HepG2 (cell line): ENCODE measurements at places on chromosomes 4 and X. TPM values are rescaled to one million over a fixed set of nuclear protein-coding genes. Genes with fewer than 3 reads are reported as not detected.

DNA sequence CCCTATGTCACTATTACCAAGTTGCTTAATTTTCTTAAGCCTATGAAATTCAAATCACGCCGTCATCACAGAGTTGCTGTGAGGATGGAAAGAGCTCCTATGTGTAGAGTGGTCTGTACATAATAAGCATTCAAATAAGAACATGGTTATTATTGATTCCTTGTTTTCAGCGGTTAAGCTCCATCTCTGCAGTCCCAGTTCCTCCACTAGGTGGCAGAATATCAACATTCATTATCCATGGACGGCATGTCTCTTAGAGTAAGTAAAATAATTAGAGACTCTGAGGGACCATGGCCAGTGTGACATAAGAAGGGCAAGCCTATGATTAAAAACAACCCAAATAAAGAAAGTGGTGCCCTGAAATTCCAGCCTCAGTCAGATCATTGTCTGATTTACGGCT is 132.5 kb upstream of the NHS start:
- DNase-seq, result peak; percentile 10
- no peak overlapping the region for H3K4me3 ChIP-seq
- H3K36me3 ChIP-seq, result no peaks in the 10 kb centered on the region

GRCh38 chr4:71356924-71357663 is 18.3 kb downstream of the SLC4A4 start:
- no peaks in the 10 kb centered on the region for H3K27me3 ChIP-seq
- no peaks in the 10 kb centered on the region for H3K36me3 ChIP-seq
- H3K27ac ChIP-seq, result no peak overlapping the region
- no peak overlapping the region for H3K4me3 ChIP-seq
- no peak for DNase-seq
- no peaks in the 10 kb centered on the region for H3K4me1 ChIP-seq

GRCh38 chrX:112654871-112655270 is 24.9 kb downstream of the LHFPL1 start:
- no peaks in the 10 kb centered on the region for H3K4me1 ChIP-seq
- no peak overlapping the region for H3K4me3 ChIP-seq
- H3K27me3 ChIP-seq, result no peaks in the 10 kb centered on the region
- no peak for DNase-seq

DNA sequence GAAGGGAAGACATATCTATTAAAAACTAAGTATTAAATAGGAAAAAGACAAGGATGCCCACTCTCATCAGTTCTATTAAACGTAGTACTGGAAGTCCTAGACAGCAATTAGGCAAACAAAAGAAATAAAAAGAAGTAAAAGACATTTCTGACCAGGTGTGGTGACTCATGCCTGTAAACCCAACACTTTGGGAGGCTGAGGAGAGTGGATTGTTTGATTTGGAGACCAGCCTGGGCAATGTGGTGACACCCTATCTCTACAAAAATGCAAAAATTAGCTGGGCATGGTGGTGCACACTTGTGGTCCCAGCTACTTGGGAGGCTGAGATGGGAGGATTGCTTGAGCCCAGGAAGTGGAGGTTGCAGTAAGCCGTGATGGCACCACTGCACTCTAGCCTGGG is 1071.8 kb downstream of the FAT4 start:
- no peak overlapping the region for H3K4me3 ChIP-seq
- no peak overlapping the region for H3K27ac ChIP-seq
- DNase-seq, result no peak
- H3K36me3 ChIP-seq, result no peaks in the 10 kb centered on the region
- no peaks in the 10 kb centered on the region for H3K27me3 ChIP-seq

SSX2B gene
- not detected in 2 replicates for polyA plus RNA-seq

GAK gene
- polyA plus RNA-seq, result 17.5 and 22.2 TPM in 2 replicates

DNA sequence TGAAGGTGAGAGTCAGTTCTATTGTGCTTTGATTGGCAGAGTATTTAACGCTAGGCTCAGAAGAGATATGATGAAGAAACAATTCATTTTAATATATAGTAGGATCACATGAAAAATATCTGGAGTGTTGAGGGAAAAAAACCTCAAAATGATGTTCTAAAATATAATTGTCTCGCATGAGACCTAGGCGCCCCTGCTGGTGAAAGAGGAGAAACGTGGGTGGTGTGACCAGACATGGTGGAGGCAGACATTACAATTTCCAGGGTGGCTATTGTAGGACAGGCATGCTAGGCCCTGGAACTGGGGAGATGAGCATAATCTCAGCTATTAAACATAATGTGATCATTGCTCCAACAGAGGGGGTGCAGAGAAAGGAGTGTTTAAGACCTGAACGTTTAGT is 210.0 kb downstream of the HS3ST1 start:
- H3K27ac ChIP-seq, result no peak overlapping the region
- no peak for DNase-seq
- no peak overlapping the region for H3K4me3 ChIP-seq
- H3K36me3 ChIP-seq, result no peaks in the 10 kb centered on the region
